WERI-Rb-1 (cell line): ENCODE measurements at places on chromosomes 5 and 9.

DNA sequence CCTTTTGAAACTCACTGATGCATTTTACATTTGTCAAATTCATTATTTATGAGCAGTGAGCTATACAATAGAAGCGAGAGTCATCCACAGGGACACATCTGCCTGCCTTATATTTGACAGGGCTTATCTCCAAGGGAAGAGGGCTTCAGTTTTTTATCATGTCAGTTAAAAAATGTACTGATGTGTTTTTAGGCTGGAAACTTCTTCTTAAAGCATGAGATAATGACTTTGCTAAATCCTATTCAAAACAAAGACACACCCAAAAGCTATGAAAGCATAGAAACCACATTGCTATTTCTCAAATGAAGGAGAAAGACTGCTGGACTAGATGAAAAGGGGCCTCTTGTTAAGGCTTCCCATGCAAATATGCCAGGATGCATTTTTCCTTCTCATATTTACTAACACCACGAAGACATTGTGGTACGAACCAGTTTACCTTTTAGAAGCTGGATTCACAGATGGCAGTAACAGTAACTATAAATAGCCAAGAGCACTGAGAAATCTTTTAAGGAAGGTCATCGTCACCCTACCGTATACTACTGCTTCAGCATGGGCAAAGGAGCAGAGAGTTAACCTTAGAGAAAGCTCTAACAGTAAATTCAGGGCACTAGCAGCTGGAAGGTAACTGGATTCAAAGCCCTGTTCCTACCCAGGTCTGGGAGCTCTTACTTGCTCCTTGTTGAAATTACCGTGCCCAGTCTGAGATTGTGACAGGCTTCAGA lies 86.3 kb upstream of the IFNK start:
- DNase-seq: no peak

GRCh38 chr5:160036243-160036642 lies 27.3 kb downstream of the TTC1 start:
- no peak for DNase-seq

DNA sequence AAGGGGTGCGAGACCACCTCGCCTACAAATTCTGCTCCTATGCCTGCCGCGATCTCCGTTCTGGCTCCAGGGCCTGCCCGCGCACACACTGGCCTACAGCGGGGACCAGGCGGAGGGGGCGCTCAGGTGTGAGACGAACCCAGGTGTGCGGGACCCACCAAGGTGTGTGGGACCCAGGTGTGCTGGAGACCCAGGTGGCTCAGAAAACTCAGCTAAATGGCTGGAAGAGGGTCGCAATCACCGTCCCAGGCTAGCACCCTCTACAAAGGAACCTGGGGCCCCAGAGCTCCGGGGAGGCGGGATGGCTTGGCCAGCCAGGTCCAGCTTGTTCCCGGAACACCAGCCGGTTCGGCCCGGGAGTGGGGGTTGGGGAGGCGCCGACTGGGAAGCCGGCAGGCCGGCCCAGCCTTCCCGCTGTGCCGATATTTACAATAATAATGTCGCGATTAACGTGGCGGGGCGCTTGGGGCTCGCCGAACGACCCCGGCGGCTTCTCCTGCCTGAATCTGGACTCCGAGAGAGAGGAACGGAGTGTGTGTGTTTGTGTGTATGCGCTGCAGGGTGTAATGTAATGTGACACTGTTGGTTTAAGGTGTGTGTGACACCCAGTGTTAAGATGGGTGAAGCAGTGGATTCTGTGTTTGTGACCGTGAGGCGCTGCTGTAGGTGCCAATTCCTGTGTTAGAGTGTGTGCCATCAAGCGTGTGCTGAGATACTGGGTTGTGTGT lies 1.4 kb downstream of the PCDH1 start:
- DNase-seq: no peak

- no peak for DNase-seq
Measured at GRCh38 chr5:114665551-114665950, 303.7 kb downstream of the KCNN2 start.

DNA sequence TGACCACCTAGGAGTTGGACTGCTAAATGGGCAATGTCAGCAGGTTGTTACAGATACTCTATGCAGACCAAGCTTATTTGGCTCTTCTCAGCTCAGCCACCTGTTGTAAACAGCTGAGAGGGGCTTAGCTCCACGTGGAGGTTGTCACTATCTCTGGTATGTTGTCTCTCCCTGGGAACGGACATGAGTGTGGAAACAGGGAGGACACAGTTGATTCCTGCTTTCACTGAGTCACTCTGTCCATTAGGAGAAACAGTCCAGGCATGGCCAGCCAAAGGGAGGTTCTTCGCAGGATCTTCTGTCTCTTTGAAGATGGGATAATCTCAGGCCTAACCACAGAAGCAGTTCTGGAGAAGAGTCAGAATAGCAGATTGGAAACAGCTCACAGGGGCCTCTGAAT lies 121.2 kb downstream of the PALM2AKAP2 start:
- DNase-seq: no peak

- DNase-seq: peak; percentile 37
Measured at GRCh38 chr9:97900738-97901565, 21.3 kb downstream of the TRMO start.

DNA sequence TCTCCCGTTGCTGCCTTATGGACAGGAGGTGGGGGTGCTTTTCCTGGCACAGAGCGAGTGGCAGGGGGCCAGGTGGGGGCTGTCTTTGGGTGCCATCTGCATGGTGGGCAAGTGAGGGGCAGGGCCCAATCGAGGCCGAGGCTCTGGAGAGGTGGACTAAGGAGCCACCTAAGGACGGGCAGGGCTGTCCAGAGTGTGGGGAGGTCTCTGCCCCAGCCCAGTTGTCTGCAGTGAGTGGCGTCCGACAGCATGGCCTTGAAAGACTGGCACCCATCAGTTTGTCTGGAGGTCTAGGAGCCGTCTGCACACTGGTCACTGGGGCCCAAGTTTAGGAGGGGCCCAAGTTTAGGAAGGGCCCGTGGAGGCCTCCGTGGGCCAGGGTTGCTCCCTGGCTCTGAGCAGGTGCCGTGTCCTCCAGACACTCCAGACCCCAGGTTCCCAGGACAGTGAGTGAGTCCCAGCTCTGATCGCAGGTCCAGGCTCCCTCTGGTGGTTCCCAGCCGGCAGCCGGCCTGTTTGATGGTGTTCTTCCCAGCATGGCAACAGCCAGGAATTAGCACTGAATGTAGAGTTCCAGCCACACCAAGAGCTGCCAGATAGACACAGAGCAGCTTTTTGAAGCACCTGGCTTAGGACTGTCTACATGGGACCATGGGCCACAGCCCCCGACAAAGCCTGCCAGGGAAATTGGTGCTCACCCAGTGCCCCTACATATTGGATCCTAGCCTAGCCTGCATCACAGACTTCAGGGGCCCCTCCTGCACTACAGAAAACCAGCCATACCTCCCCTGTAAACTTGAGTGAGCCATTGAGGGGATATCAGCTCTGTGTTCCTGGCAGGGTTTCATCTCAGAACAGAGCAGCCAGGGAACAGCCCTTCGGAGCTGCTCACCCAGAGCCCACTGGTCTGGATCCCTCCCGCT lies 120.9 kb downstream of the WNK2 start:
- peak; percentile 73 for DNase-seq

DNA sequence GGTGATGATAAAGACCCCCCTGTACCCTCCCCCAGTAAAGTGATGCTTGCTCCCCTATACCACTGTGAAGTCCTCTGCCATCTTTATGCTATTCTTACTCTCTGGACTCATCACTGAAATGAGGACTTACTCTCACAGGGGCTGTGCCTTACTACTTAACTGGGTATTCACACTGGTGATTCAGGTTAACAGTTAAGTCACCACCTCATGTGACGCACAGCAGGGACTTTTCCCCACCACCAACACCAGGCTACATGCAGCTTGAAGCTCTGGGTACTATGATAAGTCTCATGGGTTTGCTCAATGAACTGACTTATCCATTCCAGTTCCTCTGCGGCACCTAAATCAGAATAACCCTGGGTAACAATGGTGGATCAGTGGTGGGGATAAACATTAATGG lies 163.7 kb downstream of the ELAVL2 start:
- no peak for DNase-seq

- DNase-seq: peak; percentile 3
Measured at GRCh38 chr9:123425261-123425821, 69.3 kb downstream of the CRB2 start.

- DNase-seq: peak; percentile 52
Measured at GRCh38 chr5:151925340-151925739, 689 bp upstream of the GLRA1 start.

DNA sequence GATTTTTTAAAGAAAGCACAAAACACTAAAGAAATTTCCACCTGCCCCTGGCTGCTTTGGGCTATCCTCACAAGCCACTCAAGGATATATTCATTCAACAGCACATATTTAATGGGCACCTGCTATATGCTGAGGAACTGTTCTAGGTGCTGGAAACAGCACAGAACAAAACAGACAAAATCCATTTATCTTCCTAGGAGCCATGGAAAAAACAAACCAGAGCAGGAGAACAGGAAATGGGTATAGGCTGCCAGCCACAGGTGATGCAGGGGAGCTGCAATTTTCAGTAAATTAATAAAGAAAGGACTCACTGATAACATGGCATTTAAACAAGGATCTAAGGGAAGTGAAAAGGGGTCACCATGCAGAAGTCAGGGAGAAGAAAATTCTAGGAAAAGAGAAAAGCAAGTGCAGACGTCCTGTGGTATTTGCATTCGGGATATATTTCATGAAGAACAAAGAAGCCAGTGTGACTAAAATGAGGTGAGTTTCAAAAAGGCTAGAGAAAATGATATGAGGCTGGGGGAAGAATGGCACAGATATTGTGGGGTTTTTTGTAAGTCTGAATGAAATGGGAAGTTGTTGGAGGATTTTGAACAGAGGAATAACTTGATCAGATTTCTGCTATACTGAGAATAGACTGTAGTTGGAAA lies 152.2 kb downstream of the ADAMTSL1 start:
- no peak for DNase-seq

GRCh38 chr5:108727236-108727650 lies 20.5 kb upstream of the FER start:
- DNase-seq: no peak

DNA sequence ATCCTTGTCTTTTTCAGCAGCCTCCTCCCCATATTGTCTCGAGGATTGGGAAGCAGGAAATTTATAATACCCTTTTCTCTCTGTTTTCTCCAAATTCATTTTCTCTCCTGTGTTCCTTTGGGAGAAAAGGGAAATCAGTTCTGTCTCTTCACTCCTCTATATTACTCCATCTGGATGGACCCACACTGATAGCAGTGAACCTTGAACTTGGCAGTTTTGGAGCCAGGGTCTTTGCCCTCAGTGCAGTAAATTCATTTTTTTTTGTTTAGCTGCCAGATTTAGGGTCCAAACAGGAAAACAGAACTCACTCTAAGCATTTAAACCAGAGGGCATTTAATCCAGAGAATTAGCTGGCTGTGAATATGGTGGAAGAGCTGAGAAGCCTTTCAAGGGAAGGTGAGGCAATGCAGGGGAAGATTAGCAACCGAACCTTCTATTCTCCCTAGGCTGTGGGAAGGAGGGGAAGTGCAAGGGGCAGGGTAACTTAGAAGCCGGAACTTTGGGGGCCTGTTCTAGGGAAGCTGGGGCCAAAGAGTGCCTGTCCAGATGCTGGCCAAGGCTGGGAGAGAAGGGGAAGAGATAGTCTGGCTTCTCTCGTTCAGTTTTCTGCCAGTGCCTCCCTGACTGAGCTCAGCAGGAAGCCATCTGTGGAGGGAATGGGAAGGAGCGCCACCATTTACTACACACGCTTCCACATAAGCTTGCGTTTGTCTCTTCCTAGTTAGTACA lies 16.3 kb upstream of the NPR2 start:
- peak; percentile 23 for DNase-seq

DNA sequence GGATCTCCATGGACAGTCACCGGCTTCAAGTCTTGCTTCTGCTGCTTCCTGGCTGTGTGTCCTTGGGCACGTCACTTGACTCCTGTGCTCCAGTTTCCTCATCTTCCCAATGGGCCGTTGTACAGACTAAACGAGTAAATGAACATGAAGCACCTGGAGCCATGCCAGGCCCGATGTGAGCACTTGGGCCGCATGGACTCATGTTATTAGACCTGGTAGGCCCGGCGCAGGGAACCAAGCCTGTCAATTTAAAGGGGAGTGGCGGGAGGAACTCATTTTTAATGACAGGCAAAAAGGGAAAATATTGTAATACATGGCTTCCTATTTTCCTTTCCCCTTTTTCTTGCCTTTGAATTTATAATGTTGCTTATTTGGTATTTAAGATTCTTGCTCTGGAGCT lies 47.5 kb downstream of the TENT4A start:
- DNase-seq: no peak

DNA sequence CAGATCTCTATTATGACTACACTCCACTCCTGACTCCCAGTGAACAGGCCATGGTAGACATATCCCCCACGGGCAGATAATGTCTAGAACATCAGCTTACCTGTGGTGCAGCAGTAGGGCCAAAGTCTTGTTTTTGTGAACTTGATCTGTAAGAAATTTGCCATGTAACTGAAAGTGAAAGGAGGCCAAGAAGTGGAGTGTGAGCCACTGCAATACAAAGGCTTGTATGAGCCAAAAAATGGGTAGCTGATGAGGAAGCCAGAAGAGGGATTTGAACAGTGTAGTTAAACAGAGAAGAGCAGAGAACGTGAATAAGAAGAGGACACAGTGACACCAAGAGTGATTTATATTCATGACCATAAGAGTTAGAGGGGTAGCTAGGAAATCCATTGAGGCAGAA lies 361.7 kb downstream of the DMRT2 start:
- DNase-seq: no peak

DNA sequence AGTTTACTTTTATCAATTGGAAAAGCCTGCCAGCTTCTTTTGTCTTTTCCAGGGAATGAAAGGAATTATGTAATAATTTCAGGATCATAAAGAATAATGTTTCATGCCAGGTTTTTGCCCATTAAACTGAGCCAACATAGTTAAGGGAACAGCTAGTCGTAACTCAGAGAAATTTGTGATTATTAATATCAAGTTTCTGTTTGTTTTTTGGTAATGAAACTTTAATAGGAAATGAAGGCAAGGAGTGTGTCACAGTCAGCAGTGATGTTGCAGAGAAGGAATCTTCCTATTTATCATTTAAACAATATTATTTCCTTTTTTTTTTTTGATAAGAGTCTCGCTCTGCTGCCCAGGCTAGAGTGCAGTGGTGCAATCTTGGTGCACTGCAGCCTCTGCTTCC lies 10.7 kb downstream of the NFIL3 start:
- DNase-seq: no peak

DNA sequence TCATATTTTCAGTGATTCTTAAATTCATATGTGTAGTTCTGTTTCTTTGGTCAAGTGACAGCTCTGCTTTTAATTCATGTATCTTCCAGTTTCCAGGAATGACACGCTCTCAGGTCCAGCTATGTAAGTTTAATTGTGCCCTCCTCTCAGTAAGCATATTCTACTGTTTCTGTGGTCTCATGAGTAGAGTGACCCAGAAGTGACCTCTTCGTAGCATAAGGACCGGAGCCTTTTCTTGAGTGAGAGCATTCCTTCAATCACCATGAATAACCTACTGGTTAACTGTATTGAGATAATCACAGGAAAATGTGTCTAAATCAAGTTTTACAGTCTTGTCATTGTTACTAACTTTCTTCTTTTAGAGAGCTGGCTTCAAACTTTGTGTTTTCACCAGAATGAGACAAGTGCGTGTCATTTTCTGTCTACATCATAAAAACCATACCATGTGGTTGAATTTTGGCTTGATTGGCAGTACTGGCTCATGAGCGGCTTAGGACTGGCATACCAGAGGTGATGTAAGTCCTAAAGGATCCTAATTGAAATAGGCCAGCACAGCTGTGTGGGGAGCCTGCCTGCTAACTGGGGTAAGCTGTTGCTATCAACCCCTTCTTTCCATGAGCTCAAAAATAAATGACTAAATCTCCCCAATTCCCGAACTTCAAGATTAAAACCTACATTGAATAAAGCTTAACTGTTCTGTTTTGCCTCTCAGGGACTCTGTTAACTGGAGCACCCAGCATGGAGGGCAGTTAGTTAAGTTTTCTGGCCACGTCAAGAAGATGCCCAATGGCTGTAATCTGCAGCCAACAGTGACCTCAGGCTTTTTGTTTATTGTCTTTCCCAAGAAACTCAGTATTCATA lies 4.8 kb downstream of the ADAMTSL1 start:
- no peak for DNase-seq
